Left colon (tissue), 2 donors: ENCODE measurements at places on chromosomes 2 and 18. TPM values are rescaled to one million over a fixed set of nuclear protein-coding genes. Genes with fewer than 3 reads are reported as not detected.

TACR1 gene
- 1.1 TPM for total RNA-seq

NT5DC4 gene
- not detected for total RNA-seq

CNGA3 gene
- 0.27 TPM for total RNA-seq

TCF4 gene
- 30.4 TPM for total RNA-seq

SERPINB7 gene
- total RNA-seq: 0.22 TPM

TNFAIP6 gene
- not detected for total RNA-seq

CAPN14 gene
- total RNA-seq: 0.09 TPM

MAPK4 gene
- total RNA-seq: 1.6 TPM

ITGB6 gene
- total RNA-seq: 28.0 TPM

REG3A gene
- total RNA-seq: 3.7 TPM
